ENCODE measurements at places on chromosomes 4 and X. TPM values are rescaled to one million over a fixed set of nuclear protein-coding genes. Genes with fewer than 3 reads are reported as not detected.

Gene ADGRG2
- not detected for total RNA-seq

Gene SUPT20HL2
- total RNA-seq, result not detected

Gene ATP2B3
- not detected for total RNA-seq

DNA sequence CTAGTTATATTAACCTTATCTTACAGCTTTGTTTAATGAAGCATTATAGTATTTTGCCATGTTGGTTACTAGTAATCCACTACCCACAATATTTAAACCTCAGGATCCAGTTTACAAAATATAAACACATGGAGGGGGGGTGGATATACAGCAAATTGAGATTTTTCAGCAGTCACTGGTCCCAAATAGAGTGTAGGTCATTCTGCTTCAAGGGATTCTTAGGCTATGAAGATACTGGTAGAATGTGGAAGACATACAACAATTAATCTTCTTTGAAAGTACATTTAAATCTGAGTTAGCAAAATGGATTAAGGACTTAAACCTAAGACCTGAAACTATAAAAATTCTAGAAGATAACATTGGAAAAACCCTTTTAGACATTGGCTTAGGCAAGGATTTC is 569.6 kb downstream of the ZNF674 start:
- H3K27me3 ChIP-seq, result no peaks in the 10 kb centered on the region
- no peaks in the 10 kb centered on the region for H3K36me3 ChIP-seq
- no peak overlapping the region for H3K4me3 ChIP-seq
- DNase-seq, result no peak
- H3K27ac ChIP-seq, result no peak overlapping the region

DNA sequence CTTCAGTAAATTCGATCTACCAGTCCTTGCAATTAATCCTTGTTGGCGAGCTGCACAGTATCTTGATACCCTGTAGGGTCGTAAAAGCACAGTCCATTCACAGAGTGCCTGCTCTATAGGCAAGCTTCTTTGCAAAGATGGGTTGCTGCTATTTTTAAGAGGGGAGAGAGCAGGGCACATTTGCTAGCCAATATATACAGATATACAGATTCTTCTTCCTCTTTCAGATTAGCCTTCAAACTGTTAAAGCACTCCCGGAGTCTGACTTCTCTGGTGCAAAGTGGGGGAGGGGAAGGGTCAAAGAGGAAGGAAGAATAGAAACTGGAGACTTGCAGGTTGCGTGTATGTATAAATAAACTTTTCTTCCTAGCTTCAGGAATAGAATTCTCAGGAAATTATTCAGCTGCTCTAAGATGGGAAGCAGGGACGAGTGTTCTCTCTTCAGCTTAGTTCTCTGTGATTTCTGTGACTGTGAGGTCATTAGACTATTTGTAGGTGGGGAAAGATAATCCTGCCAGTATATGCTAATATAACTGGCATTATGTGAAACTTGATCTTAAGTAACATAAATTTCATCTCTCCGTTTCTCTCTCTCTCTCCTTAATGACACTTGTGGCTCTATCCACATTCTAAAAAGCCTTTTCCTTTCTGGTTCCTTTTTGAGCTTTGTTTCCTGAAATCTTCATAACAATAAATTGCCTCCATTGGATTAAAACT is at the start of gene CYSLTR1:
Gene CYSLTR1 (minus strand): TSS at position 242 of the 717 bp plus-strand sequence. CDS start 53,865 bp downstream, outside the sequence.
- H3K27me3 ChIP-seq, result no peaks in the 10 kb centered on the region
- DNase-seq, result no peak
- peak within 1 kb of the TSS; percentile 74 for H3K27ac ChIP-seq
- no peaks in the 10 kb centered on the region for H3K36me3 ChIP-seq
- peaks cover 64% of the 10 kb centered on the region for H3K4me1 ChIP-seq

- no peaks in the 10 kb centered on the region for H3K36me3 ChIP-seq
- H3K4me1 ChIP-seq, result no peaks in the 10 kb centered on the region
- H3K4me3 ChIP-seq, result no peak overlapping the region
- peaks cover 23% of the 10 kb centered on the region for H3K27me3 ChIP-seq
Measured at GRCh38 chr4:5980436-5981155, 37.6 kb downstream of the C4orf50 start.

- H3K4me3 ChIP-seq, result no peak overlapping the region
- peaks cover 2% of the 10 kb centered on the region for H3K27me3 ChIP-seq
- DNase-seq, result no peak
- no peak overlapping the region for H3K27ac ChIP-seq
- no peaks in the 10 kb centered on the region for H3K36me3 ChIP-seq
Measured at GRCh38 chrX:81082649-81083048, 119.1 kb downstream of the HMGN5 start.

- H3K4me3 ChIP-seq, result no peak overlapping the region
- H3K36me3 ChIP-seq, result no peaks in the 10 kb centered on the region
- DNase-seq, result no peak
- peaks cover 4% of the 10 kb centered on the region for H3K27me3 ChIP-seq
- H3K4me1 ChIP-seq, result no peaks in the 10 kb centered on the region
- H3K27ac ChIP-seq, result no peak overlapping the region
Measured at GRCh38 chr4:128590034-128590740, 219.3 kb upstream of the JADE1 start.

DNA sequence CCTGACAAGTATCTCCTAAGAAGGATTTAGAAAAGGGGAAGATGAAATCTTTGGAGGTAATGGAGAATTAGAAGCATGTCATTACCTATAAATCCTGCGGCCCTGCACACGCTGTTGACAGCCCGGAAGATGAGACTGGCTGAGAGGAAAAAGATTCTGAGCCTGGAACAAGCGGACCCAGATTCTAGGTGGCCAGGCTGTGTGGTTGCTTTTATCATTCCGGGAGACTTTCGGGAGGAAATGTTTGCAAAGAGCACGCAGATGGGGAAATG is 5.8 kb upstream of the PPP2R3B start:
- H3K27me3 ChIP-seq, result no peaks in the 10 kb centered on the region
- H3K4me1 ChIP-seq, result peaks cover 3% of the 10 kb centered on the region
- no peak overlapping the region for H3K27ac ChIP-seq
- DNase-seq, result no peak
- H3K36me3 ChIP-seq, result no peaks in the 10 kb centered on the region
- no peak overlapping the region for H3K4me3 ChIP-seq

Data from activated CD4-positive, alpha-beta T cell treated with anti-CD3 and anti-CD28 coated beads for 36 hours (primary cell).